Prostate gland (tissue), 2 donors: ENCODE measurements at places on chromosomes 6 and 20. TPM values are rescaled to one million over a fixed set of nuclear protein-coding genes. Genes with fewer than 3 reads are reported as not detected.

GRCh38 chr20:56573986-56574385 is 40.9 kb downstream of the FAM209B start:
- H3K27ac ChIP-seq, result no peak overlapping the region
- H3K4me1 ChIP-seq, result no peaks in the 10 kb centered on the region
- H3K4me3 ChIP-seq, result no peak overlapping the region
- DNase-seq, result no peak
- no peaks in the 10 kb centered on the region for H3K27me3 ChIP-seq
- no peaks in the 10 kb centered on the region for H3K36me3 ChIP-seq

TMEM244 gene
- not detected for total RNA-seq

GRCh38 chr6:35024551-35025054 is 116.5 kb downstream of the TCP11 start:
- DNase-seq, result no peak
- H3K4me3 ChIP-seq, result no peak overlapping the region
- peaks cover 8% of the 10 kb centered on the region for H3K4me1 ChIP-seq
- H3K27me3 ChIP-seq, result no peaks in the 10 kb centered on the region
- no peak overlapping the region for H3K27ac ChIP-seq
- H3K36me3 ChIP-seq, result no peaks in the 10 kb centered on the region

GRCh38 chr6:106501960-106502371 is 127.3 kb downstream of the RTN4IP1 start:
- no peak overlapping the region for H3K27ac ChIP-seq
- no peak overlapping the region for H3K4me3 ChIP-seq
- H3K36me3 ChIP-seq, result no peaks in the 10 kb centered on the region
- H3K4me1 ChIP-seq, result no peaks in the 10 kb centered on the region
- H3K27me3 ChIP-seq, result no peaks in the 10 kb centered on the region

- no peak overlapping the region for H3K27ac ChIP-seq
- no peaks in the 10 kb centered on the region for H3K36me3 ChIP-seq
- H3K27me3 ChIP-seq, result no peaks in the 10 kb centered on the region
- no peak overlapping the region for H3K4me3 ChIP-seq
- DNase-seq, result no peak
- no peaks in the 10 kb centered on the region for H3K4me1 ChIP-seq
Measured at GRCh38 chr20:4369798-4370124, 351.9 kb upstream of the PRND start.

GRCh38 chr6:134868812-134869211 is 81.1 kb downstream of the ALDH8A1 start:
- H3K4me1 ChIP-seq, result no peaks in the 10 kb centered on the region
- no peak overlapping the region for H3K4me3 ChIP-seq

MTO1 gene
- total RNA-seq, result 17.2 TPM

GRCh38 chr6:29827579-29828470 is at the start of gene HLA-G:
Gene HLA-G (plus strand): TSS chr6:29827825. CDS start chr6:29827845, 20 bp downstream.
- no peak within 1 kb of the TSS for H3K4me3 ChIP-seq
- peaks cover 4% of the 10 kb centered on the region for H3K27me3 ChIP-seq
- DNase-seq, result no peak
- H3K27ac ChIP-seq, result no peak within 1 kb of the TSS
- no peaks in the 10 kb centered on the region for H3K4me1 ChIP-seq

DNA sequence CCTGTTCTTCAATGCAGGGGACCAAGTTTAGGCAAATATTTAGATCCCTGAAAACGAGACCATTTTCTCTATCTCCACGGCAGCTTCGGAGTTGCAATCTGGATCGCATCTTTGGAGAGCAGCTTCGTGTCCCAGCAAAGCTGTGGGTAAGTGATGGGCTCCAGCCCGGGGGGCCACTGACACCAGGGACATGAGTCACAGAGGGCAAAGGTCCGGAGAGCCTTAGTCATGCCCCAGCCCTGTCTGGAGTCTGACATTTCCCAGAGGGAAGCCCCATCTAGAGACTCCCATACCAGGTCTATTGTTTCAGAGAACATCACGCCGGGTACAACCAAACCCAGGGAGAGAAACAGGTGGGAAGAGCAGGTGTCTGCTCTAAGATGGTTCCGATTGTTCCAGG is 95.9 kb downstream of the NFATC2 start:
- DNase-seq, result no peak
- H3K4me3 ChIP-seq, result no peak overlapping the region
- no peaks in the 10 kb centered on the region for H3K27me3 ChIP-seq
- no peaks in the 10 kb centered on the region for H3K4me1 ChIP-seq
- H3K36me3 ChIP-seq, result no peaks in the 10 kb centered on the region

- peaks cover 44% of the 10 kb centered on the region for H3K4me1 ChIP-seq
- H3K36me3 ChIP-seq, result no peaks in the 10 kb centered on the region
- H3K4me3 ChIP-seq, result no peak overlapping the region
- H3K27me3 ChIP-seq, result no peaks in the 10 kb centered on the region
Measured at GRCh38 chr20:57677584-57677982, 32.2 kb downstream of the PMEPA1 start.

CRISP2 gene
- 22.7 TPM for total RNA-seq

GJA10 gene
- total RNA-seq, result not detected

FAM217A gene
- total RNA-seq, result 1.7 TPM

DNA sequence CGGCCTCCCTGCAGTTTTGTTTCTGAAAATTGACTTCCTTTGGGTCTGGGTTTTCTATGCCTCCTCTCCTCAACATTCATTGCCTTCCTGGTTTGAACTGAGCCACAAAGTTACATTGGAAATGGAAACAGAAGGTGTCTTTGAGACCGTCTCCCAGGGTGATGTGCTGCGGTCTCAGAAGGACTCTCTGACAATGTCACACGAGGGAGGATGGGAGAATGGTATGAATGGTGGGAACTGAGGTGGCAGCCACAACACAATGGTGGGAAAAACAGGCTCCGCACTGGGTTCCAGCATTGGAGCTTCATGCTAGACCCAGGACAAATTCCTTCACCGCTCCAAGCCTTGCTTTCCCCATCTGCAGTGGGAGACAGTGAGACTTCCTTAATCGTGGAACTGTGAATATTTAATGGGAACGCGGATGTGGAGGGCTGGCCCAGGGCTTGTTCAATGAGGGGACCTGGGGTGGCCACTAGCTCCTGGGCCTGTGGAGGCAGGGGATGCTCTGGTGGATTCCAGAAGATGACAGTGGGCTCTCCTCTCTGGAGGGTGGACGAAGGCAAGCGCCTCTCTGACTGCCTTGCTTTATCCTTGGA is 73.9 kb downstream of the KCNB1 start:
- no peaks in the 10 kb centered on the region for H3K36me3 ChIP-seq
- no peak for DNase-seq
- H3K4me3 ChIP-seq, result no peak overlapping the region
- H3K27ac ChIP-seq, result no peak overlapping the region

GRCh38 chr6:93164781-93165180 is 254.6 kb downstream of the EPHA7 start:
- H3K4me3 ChIP-seq, result no peak overlapping the region
- no peaks in the 10 kb centered on the region for H3K36me3 ChIP-seq
- H3K4me1 ChIP-seq, result no peaks in the 10 kb centered on the region
- no peaks in the 10 kb centered on the region for H3K27me3 ChIP-seq
- no peak for DNase-seq
- H3K27ac ChIP-seq, result no peak overlapping the region

DNA sequence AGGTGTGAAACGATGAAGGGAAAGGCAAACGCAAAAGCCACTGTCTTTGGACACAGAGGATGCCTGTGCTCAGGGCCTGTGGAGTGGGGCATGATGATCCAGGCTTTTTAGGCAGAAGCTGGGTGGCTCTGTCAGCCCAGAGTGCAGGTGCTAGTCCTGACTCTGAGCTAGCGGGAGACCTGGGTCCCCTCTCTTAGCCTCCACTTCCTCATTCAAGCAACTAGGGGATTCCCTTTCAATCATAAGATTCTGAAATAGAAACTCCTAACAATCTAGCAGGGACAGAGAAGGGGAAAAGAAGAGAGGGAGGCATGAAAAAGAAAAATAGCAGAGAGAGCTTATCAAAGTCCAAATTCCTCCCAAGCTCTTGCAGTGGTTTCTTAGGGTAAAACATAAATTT is 7.6 kb upstream of the HIVEP2 start:
- H3K27ac ChIP-seq, result no peak overlapping the region
- no peaks in the 10 kb centered on the region for H3K27me3 ChIP-seq

ULBP2 gene
- total RNA-seq, result 0.40 TPM

WFDC2 gene
- total RNA-seq, result 100.0 TPM

GRCh38 chr6:117483645-117484016 is 1.2 kb downstream of the DCBLD1 start:
- H3K27ac ChIP-seq, result peak overlapping the region; percentile 71
- peak overlapping the region; percentile 49 for H3K4me3 ChIP-seq
- H3K27me3 ChIP-seq, result no peaks in the 10 kb centered on the region
- no peak for DNase-seq

DNAJC5 gene
- total RNA-seq, result 66.6 TPM

RAET1L gene
- not detected for total RNA-seq

HBS1L gene
- total RNA-seq, result 72.1 TPM

CCN6 gene
- total RNA-seq, result not detected

DNA sequence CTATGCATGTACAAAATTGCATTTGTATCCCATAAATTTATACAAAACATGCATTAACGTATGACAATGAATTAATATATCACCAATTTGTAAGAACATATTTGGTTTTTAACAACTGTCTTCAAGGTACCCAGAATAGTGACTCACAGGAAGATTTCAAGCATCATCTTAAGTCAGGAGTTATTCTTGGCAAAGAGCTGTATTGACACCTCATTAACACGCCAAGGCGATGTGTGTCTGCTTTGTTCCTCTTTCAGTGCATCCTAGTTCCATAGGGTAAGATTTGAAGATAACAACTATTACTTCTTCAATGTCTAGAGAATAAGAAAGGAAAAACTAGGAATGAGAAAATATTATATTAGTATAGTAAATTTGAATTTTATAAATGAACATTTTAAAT is 35.8 kb upstream of the TPD52L1 start:
- no peak for DNase-seq
- H3K4me3 ChIP-seq, result no peak overlapping the region
- H3K4me1 ChIP-seq, result no peaks in the 10 kb centered on the region
- H3K27ac ChIP-seq, result no peak overlapping the region

- DNase-seq, result no peak
- H3K27ac ChIP-seq, result no peak overlapping the region
- H3K27me3 ChIP-seq, result no peaks in the 10 kb centered on the region
- no peak overlapping the region for H3K4me3 ChIP-seq
- no peaks in the 10 kb centered on the region for H3K4me1 ChIP-seq
Measured at GRCh38 chr6:134684423-134684795, 265.5 kb downstream of the ALDH8A1 start.

- H3K4me3 ChIP-seq, result no peak overlapping the region
- no peaks in the 10 kb centered on the region for H3K36me3 ChIP-seq
- H3K4me1 ChIP-seq, result no peaks in the 10 kb centered on the region
- H3K27me3 ChIP-seq, result no peaks in the 10 kb centered on the region
- no peak for DNase-seq
Measured at GRCh38 chr6:170440437-170440836, 112.7 kb downstream of the PSMB1 start.

LAMP5 gene
- total RNA-seq, result 0.14 TPM

- no peak for DNase-seq
- H3K27ac ChIP-seq, result no peak overlapping the region
- H3K4me3 ChIP-seq, result no peak overlapping the region
Measured at GRCh38 chr20:7171911-7172310, 404.4 kb downstream of the BMP2 start.

OR2B6 gene
- total RNA-seq, result not detected

GRCh38 chr20:18728870-18729224 is 84.7 kb upstream of the SCP2D1 start:
- no peak for DNase-seq
- H3K4me3 ChIP-seq, result no peak overlapping the region
- no peaks in the 10 kb centered on the region for H3K4me1 ChIP-seq
- H3K36me3 ChIP-seq, result no peaks in the 10 kb centered on the region
- H3K27ac ChIP-seq, result no peak overlapping the region
- H3K27me3 ChIP-seq, result no peaks in the 10 kb centered on the region

DNA sequence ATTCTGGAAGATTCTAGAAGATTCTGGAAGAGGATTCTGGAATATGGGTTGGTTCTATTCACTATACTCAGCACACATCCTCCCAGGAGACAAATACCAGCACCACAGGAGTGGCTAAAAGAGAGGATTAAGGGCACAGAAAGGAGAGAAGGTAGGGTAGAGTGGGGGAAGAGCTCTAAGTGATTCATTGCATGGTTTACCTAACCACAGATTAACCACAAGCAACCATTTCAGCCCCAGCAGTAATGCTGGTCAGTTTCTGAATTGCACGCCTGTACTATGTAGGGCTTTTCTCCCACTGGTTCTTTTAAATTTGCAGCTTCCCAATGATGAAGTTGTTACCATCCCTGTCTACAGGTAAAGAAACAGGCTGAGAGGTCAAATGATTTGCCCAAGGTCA is 192.7 kb upstream of the PMEPA1 start:
- H3K27ac ChIP-seq, result no peak overlapping the region
- no peak overlapping the region for H3K4me3 ChIP-seq
- H3K4me1 ChIP-seq, result no peaks in the 10 kb centered on the region
- no peaks in the 10 kb centered on the region for H3K27me3 ChIP-seq
- no peaks in the 10 kb centered on the region for H3K36me3 ChIP-seq

DNA sequence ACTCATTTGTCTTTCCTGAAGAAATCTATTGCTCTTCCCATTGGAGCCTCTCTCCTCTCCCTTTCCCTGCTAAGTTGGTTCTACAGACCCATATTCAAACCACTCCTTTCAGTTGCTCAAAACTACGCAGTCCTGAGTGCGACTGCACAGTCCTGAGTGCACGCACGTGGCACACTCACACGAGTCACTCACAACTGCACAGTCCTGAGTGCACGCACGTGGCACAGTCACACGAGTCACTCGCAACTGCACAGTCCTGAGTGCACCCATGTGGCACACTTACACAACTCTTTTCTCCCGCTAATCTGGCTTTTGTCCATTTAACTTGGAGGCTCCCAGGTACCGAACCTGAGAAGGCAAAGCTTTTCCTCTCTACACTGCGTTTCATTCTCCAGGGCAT is 159.7 kb downstream of the RNASET2 start:
- no peak for DNase-seq
- H3K27me3 ChIP-seq, result no peaks in the 10 kb centered on the region
- no peaks in the 10 kb centered on the region for H3K4me1 ChIP-seq
- no peaks in the 10 kb centered on the region for H3K36me3 ChIP-seq
- no peak overlapping the region for H3K27ac ChIP-seq

- H3K36me3 ChIP-seq, result no peaks in the 10 kb centered on the region
- no peaks in the 10 kb centered on the region for H3K27me3 ChIP-seq
- H3K4me1 ChIP-seq, result no peaks in the 10 kb centered on the region
- no peak overlapping the region for H3K4me3 ChIP-seq
- no peak for DNase-seq
Measured at GRCh38 chr20:32605167-32605656, 20.1 kb upstream of the NOL4L start.

MEI4 gene
- 3.0 TPM for total RNA-seq

BMP7 gene
- 10.5 TPM for total RNA-seq

GRCh38 chr6:21899708-21900107 is 306.2 kb downstream of the SOX4 start:
- no peaks in the 10 kb centered on the region for H3K4me1 ChIP-seq
- DNase-seq, result no peak
- no peak overlapping the region for H3K4me3 ChIP-seq
- no peak overlapping the region for H3K27ac ChIP-seq

DNA sequence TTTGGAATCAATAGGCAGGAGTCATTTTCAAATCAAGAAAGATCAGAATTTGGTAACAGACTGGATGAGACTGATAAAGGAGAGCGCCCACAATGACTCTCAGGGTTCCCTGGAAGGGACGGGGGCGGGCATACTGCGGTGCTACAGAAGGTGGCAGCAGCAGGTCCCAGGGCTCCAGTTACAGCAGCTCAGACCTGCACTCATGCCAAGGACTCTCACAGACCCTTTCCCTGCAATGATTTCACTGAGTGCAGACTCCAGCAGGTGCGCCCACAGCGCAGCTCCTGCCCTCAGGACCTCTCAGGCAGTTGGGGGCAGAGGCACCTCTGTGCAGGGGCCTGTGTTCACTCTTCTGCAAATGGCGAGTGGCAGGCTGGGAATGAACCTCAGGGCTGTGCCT is 359.8 kb downstream of the ZFAND3 start:
- no peaks in the 10 kb centered on the region for H3K27me3 ChIP-seq
- H3K27ac ChIP-seq, result no peak overlapping the region
- no peaks in the 10 kb centered on the region for H3K4me1 ChIP-seq
- no peaks in the 10 kb centered on the region for H3K36me3 ChIP-seq
- no peak for DNase-seq
